ENCODE measurements at places on chromosomes 4 and X. TPM values are rescaled to one million over a fixed set of nuclear protein-coding genes. Genes with fewer than 3 reads are reported as not detected.

- ATAC-seq, result no peak
Measured at GRCh38 chrX:38970074-38970473, 168.8 kb downstream of the MID1IP1 start.

GRCh38 chr4:137082061-137082460 is 450.2 kb downstream of the PCDH18 start:
- ATAC-seq, result no peak

DNA sequence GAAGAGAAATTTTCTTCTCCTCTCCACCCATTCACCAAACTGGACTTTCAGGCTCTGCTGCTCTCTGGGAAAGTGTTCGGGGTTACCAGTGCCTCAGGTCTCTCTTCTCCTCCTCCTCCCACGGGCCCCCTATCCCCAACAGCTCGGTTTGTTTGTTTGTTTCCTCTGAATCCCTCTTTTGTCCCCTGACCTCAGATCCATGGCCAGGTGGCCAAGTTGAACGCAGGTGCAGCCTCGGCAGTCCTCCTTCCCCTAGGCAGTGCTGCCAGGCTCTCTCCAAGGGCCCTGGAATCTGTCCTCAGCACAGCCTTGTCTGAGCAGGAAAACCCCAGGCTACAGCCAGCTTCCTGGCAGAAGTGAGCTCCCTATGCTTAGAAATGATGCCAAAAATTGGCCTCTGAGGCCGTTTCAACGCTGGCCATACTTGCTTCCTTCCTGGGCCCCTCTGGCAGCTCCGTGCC is 60.0 kb downstream of the FHDC1 start:
- no peak for ATAC-seq

DNA sequence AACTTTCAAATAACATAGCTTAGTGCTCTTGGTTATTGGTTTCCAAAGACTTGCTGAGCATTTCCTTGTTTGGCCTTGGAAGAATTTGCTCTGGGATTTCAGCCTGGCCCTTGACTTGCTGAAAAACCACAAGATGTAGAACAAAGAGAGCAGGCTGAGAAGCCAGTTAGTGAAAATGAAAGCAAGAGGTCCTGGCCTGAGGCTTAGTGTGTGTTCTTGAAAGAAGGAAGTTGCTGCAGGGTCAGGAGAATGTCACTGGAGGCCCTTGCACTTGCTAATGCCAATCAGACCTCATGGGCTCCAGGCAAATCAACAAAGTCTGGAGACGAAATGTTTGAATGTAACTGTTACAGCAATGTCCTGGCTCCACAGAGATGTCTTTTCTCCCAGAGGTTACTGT is 79.4 kb downstream of the SYNPO2 start:
- ATAC-seq, result no peak

- no peak for ATAC-seq
Measured at GRCh38 chrX:71210816-71211215, 12.2 kb upstream of the GJB1 start.

The SERPINA7 gene
- total RNA-seq, result not detected

The MAGEB10 gene
- not detected for total RNA-seq

The ANAPC4 gene
- 26.3 TPM for total RNA-seq
